Retinal pigment epithelial cell (primary cell): ENCODE measurements at places on chromosomes 3 and 15.
A peak's percentile ranks its signal among the peaks of the same experiment; 100 is the strongest.

GRCh38 chr3:158107605-158108444 is 1.6 kb upstream of the SHOX2 start:
- DNase-seq: no peak

- no peak for DNase-seq
Observed at GRCh38 chr3:69764861-69765260, 25.6 kb downstream of the MITF start.

- peak; percentile 47 for DNase-seq
Observed at GRCh38 chr3:170180908-170181885, at the start of gene PHC3. Gene PHC3 (minus strand): TSS chr3:170181733. CDS start chr3:170181715, 18 bp downstream.

GRCh38 chr15:94385441-94385840 is 154.1 kb downstream of the MCTP2 start:
- no peak for DNase-seq

- no peak for DNase-seq
Observed at GRCh38 chr15:92906563-92907081, 6.5 kb downstream of the CHD2 start.

GRCh38 chr15:60215225-60215963 is 182.4 kb downstream of the ANXA2 start:
- DNase-seq: no peak

DNA sequence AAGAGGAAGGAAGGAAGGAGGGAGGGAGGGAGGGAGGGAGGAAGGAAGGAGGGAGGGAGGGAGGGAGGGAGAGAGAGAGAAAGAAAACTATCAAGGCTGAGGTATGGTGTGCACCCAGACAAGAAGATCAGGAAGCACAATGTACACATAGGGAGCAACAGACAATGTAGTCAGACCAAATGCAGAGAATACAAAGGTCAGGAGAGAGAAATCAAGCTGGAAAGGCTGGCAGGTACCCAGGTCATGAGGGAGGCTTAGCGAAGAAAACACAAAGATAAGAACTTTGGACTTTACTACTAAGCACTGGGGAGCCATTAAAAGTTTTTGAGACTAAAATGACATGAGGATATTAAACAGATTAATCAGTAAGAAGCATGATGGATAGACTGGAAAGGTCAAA is 176.0 kb upstream of the TMCO5A start:
- DNase-seq: no peak

DNA sequence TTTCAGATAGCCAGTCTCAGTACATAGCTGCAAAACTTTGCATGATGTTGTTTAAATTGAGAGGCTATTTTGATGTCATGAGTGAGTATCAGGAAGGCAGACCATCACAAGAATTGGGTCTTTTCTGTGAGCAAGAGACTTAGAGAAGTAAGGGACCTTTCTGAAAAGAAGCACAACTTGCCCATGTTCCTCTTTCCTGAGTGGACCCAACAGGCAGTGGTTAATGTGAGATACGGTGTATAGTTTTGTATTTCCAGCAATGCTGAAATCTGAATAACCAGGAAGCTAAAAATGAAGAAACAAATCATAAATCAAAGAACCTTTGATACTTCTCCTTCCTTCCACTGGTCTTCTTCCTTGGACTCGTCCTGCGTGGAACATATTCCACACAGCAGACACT is 25.1 kb downstream of the MCTP2 start:
- no peak for DNase-seq

DNA sequence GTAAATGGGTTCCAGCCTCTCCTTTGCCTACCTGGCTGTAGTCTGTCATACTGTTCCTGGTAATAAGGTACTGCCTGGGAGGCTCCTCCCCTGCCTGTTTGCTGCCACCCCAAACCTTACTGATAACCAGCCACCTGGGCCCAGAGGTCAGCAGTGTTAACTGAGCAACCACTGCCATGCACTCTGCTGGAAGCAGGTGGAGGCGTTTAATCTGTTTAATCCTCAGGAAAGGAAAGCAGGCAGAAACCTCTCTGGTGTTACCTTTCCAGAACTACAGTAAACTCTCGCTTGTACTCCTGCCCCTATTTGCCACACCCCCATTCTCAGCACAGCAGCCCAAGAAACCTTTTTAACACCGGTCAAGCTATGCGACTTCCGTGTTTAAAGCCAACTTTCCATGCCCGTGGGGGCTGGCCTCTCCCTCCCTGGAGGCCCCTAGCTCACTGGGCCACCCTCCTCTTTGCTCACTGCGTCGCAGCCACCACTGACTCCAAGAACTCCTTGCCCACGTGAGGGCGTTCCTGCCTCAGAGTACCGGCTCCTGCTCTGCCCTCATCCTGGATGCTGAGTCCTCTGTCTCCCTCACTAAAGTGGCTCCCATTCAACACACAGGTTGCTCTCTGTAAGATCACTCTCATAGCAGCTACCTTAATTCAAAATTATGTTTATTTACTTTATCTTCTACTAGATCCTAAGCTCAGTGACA is 8.3 kb downstream of the BDH1 start:
- DNase-seq: no peak

- DNase-seq: no peak
Observed at GRCh38 chr3:151321526-151321925, 4.9 kb upstream of the GPR87 start.

- no peak for DNase-seq
Observed at GRCh38 chr3:72238010-72238691, 453.2 kb upstream of the PROK2 start.

GRCh38 chr3:60772584-60772983 is 478.7 kb downstream of the FHIT start:
- DNase-seq: no peak

- no peak for DNase-seq
Observed at GRCh38 chr3:179229177-179229576, 21.7 kb downstream of the KCNMB3 start.

DNA sequence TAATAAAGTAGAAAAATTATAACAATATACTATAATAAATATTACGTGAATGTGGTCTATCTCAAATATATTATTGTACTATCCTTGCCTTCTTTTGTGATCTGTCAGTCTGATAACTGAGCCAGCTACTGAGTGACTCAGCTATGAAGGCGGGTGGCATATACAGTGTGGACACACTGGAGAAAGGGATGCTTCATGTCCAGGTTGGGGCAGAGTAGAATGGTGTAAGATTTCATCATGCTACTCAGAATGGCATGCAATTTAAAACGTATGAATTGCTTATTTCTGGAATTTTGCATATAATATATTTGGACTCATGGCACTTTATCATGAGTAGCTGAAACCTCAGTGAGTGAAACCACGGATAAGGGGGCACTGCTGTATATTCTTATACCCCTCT is 172.9 kb upstream of the TBC1D5 start:
- DNase-seq: no peak

DNA sequence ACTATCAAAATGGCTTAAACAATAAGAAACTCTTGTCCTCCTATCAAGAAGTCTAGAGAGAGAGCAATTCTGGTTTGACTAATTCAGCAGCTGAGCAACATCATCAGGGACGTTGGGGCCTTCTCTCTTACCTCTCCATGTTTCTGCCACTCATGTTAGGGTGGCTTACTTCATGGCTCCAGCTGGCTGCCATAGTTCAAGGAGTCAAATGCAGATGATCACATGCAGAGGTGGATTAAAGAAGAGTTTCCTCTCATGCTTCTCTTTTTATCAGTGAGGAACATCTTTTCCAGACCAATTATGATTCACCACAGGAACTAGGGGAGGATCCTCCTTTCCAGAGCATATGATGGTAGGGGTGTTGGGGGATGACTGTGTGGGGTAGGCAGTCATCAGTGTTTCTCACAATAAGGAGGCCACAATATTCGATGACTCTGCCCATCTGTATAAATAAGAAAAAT is 45.5 kb downstream of the NEK11 start:
- no peak for DNase-seq

DNA sequence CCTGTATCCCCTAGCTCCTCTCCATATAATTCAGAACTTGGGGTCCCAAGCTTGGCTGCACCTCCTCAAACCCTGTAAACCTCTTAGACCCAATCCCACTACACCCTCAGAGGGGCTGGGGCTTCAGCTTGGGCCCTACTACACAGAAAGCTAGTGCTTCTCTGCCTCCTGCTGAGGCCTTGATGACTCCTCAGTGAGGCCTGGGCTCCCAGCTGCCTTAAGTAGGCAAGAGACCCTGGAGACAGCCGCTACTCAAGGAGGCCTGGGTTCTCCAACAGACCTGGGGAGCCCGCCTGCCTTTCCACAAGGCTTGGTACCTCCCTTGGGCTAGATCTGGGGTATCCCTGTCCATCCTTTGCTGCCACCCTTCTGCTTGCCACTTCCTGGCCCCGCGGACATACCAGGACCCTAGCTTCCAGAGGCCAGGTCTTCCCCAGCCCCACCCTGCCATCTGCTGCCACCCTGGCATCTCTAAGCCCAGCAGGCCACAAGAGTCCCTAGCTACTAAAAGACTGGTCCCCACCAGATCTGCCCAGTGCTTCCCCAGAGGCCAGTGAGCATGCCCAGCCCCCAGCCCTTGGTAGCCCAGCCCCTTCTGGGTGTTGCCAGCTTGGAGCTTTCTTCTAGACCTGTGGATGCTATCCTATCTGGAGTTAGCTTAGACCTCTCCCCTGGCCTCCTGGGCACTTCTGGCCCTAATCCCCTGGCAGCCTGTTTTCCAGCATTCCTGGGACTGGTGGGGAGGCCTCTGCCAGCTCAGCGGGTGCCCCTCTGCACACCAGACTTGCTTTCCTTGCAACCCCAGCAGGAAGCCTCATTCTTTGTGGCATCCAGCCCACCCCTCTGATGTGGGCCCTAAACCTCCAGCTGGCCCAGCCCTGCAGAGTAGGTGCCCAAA is 13.7 kb downstream of the C15orf39 start:
- no peak for DNase-seq

- DNase-seq: no peak
Observed at GRCh38 chr15:96335411-96336024, 5.0 kb downstream of the NR2F2 start.

GRCh38 chr3:113769551-113769950 is 22.7 kb downstream of the ATP6V1A start:
- no peak for DNase-seq

GRCh38 chr3:12312010-12312409 is 23.1 kb downstream of the PPARG start:
- no peak for DNase-seq

- no peak for DNase-seq
Observed at GRCh38 chr3:38002291-38002876, 11.8 kb downstream of the VILL start.

- no peak for DNase-seq
Observed at GRCh38 chr3:73024836-73025235, 28.2 kb downstream of the PPP4R2 start.

DNA sequence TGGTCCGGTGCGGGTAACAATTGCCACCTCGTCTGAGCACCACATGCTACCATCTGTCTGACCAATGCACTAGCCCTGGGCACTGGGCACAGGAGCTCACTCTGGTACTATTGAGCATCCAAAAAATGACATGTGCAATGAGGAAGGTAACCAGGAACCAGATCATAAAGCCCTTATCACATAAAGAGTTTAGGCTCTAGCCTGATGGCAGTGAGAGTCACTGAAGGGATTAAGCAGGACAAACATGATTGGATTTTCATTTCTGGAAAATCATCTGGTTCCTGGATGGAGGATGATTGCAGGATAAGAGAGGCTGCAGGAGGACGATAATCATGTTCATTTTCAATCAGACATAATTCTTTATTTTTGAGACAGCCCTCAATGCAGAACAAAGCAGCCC is 12.4 kb downstream of the NDUFB4 start:
- no peak for DNase-seq

DNA sequence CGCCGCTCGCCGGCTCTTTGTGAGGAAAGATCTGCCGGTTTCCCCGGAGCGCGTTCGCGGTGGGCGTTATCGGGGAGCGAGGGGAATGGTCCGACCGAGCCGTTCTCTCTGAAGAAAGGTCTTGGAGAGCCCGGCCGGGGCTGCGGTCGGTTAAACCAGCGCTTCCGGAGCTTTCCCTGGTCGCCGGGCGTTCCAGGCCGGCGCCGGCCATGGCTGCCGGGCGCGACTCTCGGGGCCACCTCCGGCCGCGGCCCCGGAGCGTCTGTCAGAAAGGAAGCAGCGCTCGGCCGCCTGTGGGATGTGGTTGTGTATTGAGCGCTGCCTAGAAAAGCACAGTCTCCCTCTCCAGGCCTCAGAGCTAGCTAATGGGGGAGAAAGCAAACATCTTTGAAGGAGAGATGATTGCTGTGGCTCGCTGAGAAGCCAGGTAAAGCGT is 731 bp downstream of the FYTTD1 start:
- no peak for DNase-seq

- DNase-seq: no peak
Observed at GRCh38 chr3:152315623-152316022, 46.9 kb downstream of the MBNL1 start.

DNA sequence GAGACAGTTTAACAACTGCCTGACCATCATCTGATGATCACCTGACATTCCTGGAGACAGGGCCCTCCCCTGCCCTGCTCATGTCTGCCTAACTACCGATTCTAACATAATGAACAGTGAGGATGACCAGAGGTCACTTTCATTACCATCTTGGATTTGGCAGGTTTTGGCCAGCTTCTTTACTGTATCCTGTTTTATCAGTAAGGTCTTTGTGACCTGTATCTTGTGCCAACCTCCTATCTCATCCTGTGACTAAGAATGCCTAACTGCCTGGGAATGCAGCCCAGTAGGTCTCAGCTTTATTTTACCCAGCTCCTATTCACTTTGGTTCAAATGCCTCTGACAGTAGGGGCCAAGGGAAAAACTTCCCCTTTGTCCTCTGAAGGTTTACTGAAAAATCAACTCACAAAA is 40.2 kb downstream of the METTL6 start:
- DNase-seq: no peak

GRCh38 chr3:146577662-146578061 is 27.5 kb downstream of the PLSCR5 start:
- no peak for DNase-seq

- no peak for DNase-seq
Observed at GRCh38 chr15:68028137-68028887, 25.8 kb upstream of the PIAS1 start.

- DNase-seq: no peak
Observed at GRCh38 chr15:64161688-64162477, 939 bp downstream of the PPIB start.

DNA sequence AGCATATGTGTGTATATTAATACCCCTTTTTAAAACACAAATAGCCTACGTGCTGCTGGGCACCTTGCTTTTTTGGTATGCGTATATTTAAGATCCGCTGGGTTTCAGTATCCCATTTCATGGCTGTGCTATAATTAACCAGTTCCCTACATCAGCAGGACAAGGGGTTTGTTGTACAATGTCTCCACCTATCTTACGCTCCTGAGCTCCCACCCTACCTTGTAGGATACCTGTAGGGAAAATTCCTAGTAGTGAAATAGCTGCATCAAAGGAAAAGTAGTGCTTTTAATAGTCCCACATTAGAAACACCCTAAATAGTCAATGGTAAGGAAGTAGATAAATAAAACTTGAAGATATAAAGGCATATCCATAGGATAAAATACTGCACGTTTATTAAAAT is 1.4 kb downstream of the MAP6D1 start:
- DNase-seq: no peak

DNA sequence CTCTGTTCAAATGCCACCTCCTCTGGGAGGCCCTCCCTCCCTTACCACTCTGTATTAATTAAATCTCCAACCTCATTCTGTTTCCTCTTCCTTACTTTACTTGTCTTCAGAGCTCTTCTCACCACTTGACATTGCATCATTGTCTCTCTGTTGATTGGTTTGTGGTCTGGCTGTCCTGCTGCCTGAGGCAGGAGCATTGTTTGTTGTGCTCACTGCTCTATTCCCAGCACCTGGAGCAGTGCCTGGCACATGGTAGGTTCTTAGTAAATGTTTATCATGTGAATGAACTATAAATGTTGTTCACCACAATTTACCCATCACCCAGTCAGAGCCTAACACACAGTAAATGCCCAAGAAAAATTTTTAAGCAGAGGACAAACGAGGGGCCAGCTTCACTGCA is 6.7 kb upstream of the BFSP2 start:
- no peak for DNase-seq

- peak; percentile 68 for DNase-seq
Observed at GRCh38 chr3:31776016-31776415, 205.0 kb downstream of the OSBPL10 start.
